Central memory CD8-positive, alpha-beta T cell (primary cell): ENCODE measurements at places on chromosomes 13 and 19.

- H3K27me3 ChIP-seq, result no peaks in the 10 kb centered on the region
- H3K27ac ChIP-seq, result no peak overlapping the region
- H3K4me3 ChIP-seq, result no peak overlapping the region
- no peak for DNase-seq
- H3K4me1 ChIP-seq, result no peaks in the 10 kb centered on the region
- H3K36me3 ChIP-seq, result no peaks in the 10 kb centered on the region
Measured at GRCh38 chr13:67538906-67539305, 308.8 kb upstream of the PCDH9 start.

DNA sequence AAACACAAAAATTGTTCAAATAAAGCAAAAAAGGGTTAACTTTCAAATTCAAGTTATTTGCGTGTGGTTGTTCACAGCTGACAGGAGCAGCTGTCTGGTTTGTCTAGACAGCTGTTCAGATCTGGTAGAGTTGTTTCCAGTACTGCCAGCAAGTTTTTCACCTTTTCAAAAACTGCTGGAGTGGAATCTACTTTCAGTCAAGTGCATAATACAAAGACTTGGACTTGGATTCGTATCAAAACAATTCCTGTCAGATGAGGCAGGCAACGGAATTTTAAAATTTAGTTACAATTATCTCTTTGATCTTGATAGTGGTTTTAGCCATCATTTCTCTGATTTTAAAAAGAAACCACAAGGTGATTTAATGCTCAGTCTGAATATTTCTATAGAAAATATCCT, 51.7 kb upstream of the EEF1AKMT1 start:
- H3K36me3 ChIP-seq, result peaks cover 2% of the 10 kb centered on the region
- peaks cover 8% of the 10 kb centered on the region for H3K4me1 ChIP-seq
- no peak for DNase-seq
- H3K27ac ChIP-seq, result no peak overlapping the region

DNA sequence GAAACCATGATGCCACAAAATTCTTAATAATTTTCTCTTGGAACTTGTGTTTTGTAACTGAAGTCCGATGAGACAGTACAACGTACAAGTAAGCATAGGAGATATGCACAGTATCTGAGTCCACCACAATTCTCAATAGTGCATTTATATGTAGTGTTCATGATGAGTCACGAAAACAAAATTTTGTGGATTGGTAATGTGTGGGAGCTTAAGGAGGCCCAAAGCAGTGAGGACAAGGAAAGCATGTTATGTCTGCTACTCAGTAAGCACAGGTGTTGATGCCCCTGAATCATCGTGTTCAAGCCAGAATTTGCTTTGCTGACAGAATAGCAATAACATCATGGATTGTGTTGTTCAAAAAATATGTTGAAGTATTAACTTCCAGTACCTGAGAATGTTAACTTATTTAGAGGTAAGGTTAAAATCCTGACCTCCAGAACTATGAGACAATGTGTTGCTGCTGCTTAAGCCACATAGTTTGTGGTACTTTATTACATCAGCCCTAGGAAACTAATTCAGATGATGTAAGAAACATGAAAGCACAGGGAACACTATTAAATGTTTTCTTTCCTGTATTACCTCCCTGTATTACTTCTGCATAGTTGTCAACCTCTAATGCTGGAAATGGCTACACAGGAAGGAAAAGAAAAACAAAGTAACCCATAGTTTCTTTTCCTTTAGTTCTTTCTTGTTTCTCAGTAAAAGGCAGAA, 201.3 kb downstream of the SLITRK6 start:
- H3K27ac ChIP-seq, result no peak overlapping the region
- DNase-seq, result no peak
- H3K36me3 ChIP-seq, result no peaks in the 10 kb centered on the region
- no peaks in the 10 kb centered on the region for H3K27me3 ChIP-seq
- H3K4me3 ChIP-seq, result no peak overlapping the region

GRCh38 chr13:31803311-31803710, 64.0 kb downstream of the RXFP2 start:
- DNase-seq, result no peak
- H3K4me3 ChIP-seq, result no peak overlapping the region
- H3K27ac ChIP-seq, result no peak overlapping the region
- H3K27me3 ChIP-seq, result no peaks in the 10 kb centered on the region
- peaks cover 8% of the 10 kb centered on the region for H3K4me1 ChIP-seq
- H3K36me3 ChIP-seq, result no peaks in the 10 kb centered on the region

- no peaks in the 10 kb centered on the region for H3K4me1 ChIP-seq
- H3K27ac ChIP-seq, result no peak overlapping the region
- DNase-seq, result no peak
- H3K27me3 ChIP-seq, result no peaks in the 10 kb centered on the region
Measured at GRCh38 chr13:106143930-106144709, 391.3 kb downstream of the EFNB2 start.

DNA sequence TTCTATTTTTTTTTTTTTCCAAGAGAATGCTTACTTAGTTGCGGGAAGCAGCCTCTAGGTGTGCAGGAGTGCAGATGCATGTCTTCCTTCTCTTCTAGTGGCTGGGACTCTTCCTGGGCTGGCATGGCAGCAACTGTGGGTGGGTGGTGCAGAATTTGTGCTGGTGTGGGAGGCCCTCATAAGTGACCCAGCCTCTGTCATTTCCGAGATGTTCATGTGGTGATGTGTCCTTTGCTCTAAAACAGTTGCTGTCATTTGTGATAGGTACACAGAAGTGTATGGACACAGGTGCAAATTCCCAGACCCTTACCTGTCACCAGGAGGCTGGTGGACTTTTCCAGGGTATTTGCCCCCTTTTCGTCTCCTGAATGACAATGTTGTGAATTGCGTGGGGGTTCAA, 367.7 kb downstream of the KCNRG start:
- no peaks in the 10 kb centered on the region for H3K27me3 ChIP-seq
- peaks cover 15% of the 10 kb centered on the region for H3K4me1 ChIP-seq
- H3K27ac ChIP-seq, result no peak overlapping the region
- H3K4me3 ChIP-seq, result no peak overlapping the region
- DNase-seq, result no peak

DNA sequence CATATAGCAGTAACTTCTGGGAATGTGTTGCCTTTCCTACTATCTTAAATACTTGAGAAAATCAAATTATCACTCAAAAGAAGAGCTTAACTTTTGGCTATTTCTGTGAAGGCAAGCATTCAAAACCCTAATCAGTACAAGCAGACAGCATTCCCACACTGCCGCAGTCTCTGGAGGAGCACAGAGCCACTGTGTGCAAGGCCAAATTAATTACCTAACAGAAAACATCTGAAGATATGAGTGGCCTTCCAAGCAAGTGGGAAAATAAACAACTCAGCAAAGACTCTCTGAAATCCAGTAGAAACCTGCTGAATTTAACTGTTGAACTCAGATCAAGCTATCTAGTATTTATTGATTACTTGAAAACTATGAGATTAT, 68.2 kb downstream of the COL4A1 start:
- no peaks in the 10 kb centered on the region for H3K36me3 ChIP-seq
- H3K27ac ChIP-seq, result no peak overlapping the region
- DNase-seq, result no peak
- H3K4me1 ChIP-seq, result no peaks in the 10 kb centered on the region
- peaks cover 25% of the 10 kb centered on the region for H3K27me3 ChIP-seq
